Activated CD4-positive, alpha-beta T cell treated with anti-CD3 and anti-CD28 coated beads for 4 hours (primary cell): ENCODE measurements at places on chromosomes 6 and 20.

DNA sequence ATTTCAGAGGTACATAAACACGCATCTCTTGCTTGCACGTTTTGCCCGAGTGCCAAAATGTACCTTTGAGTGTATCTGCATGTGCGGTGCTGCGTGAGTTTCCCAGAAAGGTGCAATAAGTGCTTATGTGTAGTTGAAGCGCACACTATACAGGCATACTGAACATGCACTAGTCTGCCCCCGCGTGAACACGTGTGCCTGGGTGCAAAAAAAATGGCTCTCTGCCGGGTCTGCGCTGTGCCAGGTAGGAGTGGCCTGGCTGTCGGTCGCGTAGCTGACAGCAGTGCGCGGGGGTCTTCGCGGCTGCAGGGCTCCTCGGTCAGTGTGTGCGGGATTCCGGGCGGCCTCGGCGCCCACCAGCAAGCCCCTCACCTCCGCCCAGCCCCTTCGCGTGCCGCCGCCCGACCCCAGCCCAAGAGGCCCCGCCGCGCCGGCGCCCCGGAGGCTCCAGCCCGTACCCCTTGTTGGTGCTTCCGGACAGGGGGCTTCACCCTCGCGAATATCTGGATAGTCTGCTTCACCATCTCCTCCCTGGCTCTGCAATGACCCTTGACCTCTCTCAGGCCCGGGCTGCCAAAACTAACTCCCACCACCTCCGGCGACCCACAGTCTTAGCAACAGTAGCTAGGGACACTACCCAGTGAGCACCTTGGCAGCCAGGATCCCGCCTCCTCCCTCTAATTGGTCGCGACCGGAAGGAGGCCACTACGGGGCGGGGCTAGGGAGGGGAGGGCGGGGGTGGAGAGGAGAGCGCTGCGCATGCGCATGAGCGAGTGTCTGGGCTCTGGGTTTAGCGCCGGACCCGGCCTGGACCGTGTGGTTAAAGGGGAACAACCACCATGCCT, at the start of gene KIF6:
TSS of gene KIF6 (minus strand) at position 622 of the 845 bp plus-strand sequence. CDS start at position 524, 98 bp downstream.
- DNase-seq: peak; percentile 73

DNA sequence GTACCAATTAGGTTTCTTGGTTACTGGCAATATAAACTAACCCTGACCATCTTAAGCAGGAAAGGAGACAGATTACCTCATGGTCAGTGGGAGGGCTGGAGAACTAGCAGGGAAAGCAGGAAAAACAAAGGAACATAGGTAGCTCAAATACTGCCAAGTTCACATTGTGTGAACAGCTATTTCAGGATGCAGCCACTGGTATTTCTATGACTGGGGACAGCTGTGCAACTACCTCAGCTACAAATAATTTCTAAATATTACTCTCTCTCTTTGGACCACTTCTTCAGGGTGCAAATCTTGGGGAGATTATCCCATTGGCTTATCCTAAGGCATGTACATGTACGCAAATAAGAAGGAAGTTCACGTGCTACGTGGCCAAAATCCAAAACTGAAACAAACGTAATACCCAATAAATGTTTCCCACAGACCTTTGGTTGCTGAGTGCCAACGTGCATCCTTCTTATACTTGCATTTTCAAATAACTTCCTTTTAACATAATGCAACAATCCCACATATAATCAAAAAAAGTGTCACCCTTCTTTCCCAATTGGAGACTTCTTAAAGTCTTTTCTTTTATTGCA, 180.9 kb downstream of the PHF3 start:
- DNase-seq: no peak

- DNase-seq: no peak
These were observed 168.2 kb upstream of the RIN2 start for GRCh38 chr20:19589787-19590362.

- no peak for DNase-seq
These were observed 1.6 kb upstream of the HS3ST5 start for GRCh38 chr6:114344246-114344970.

DNA sequence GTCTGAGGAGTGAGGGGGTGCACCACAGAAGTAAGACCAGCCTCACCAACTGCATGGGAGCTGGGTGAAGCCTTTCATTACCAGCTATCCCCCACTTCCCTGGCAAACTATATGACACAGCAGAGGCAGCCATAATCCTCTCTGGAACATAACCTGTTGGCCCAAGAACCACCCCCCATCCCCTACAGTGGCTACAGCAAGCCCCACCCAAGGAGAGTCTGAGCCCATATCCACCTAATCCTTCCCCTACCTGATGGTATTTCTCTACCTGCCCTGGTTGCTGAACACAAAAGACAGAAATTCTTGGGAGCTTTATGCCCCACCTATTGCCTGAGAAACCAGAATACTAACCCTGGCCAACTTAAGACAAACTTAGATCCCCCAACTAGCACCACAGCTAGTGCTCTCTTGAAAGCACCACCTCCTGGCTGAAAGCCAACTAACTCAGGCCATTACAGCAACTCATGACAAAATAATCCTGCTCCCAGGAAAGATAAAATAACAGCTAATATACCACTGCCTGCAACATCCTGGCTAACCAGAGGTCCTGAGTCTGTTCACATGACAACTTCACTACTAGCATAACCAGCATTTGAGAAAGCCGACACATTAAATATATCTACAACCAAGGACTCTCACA, 11.2 kb downstream of the RNGTT start:
- no peak for DNase-seq

DNA sequence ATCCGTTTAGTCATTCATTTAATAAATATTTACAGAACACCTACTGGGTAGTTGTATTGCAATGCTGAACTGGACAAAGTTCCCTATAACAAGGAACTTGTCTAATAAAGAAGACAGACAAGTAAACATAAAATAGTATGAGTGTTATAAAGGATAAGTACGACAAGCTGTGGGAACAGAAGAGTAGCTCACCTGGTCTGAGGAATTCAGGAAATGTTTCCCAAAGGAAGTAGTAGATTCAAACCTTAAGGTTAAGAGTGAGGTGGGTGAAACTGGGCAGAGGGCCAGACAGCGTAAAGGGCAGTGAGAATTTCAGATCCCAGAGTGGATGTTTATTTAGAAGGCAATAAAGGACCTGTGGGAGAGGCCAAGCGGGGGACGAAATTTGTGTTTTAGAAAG, 72.3 kb upstream of the CD2AP start:
- DNase-seq: no peak

DNA sequence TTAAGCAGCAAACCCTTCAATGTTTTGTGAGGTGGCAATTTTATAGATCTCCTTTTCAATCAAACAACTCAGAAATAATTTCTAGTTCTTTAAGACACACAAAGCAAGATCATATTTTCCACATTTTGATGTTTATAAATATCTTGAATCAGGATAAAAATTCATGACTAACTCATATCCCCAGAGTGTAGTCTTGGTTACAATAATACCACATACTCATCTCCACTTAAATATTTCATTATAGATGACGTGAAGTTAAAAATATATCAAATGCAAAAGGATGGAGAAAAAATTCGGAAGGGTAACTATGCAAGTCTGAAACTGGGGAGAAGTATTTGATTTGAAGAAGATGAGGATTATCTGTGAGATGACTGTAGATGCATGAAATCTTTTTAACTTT, 59.8 kb upstream of the HIVEP1 start:
- no peak for DNase-seq

DNA sequence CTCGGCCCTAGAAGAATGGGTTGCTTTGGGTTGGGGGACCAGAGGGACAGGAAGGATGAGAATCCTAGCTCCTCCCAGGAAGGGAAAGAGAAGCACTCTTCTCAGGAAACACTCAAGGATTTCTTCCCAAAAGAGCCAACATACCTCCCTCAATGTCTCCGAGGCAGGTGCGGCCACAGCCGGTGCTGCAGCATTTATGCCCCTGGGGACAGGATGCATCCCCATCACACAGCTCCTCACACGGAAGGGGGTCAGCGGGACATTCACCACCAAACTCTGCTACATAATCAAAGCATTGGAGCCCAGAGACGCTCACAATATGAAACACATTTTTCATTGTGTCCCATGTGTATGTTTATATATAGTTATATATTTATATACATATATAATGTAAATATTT, 14.8 kb downstream of the WFDC3 start:
- no peak for DNase-seq

DNA sequence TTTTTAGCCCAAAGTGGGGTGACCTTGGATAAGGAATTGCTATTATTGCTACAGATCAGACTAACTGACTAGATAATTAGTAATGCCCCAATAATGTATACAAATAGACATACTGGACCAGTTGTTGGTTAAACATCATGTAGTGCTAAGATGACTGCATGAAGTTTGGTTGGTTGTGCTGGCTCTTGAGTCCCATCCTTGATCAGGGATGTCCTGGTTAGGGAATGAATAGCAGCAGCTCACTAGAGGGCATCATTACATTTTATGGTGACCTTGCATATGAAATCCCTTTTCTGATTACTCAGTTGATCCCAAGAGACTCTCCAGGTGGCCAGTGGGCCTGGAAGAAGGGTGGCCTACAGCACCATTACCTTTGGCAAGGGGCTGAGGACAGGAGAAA, 10.9 kb downstream of the TPBG start:
- no peak for DNase-seq

DNA sequence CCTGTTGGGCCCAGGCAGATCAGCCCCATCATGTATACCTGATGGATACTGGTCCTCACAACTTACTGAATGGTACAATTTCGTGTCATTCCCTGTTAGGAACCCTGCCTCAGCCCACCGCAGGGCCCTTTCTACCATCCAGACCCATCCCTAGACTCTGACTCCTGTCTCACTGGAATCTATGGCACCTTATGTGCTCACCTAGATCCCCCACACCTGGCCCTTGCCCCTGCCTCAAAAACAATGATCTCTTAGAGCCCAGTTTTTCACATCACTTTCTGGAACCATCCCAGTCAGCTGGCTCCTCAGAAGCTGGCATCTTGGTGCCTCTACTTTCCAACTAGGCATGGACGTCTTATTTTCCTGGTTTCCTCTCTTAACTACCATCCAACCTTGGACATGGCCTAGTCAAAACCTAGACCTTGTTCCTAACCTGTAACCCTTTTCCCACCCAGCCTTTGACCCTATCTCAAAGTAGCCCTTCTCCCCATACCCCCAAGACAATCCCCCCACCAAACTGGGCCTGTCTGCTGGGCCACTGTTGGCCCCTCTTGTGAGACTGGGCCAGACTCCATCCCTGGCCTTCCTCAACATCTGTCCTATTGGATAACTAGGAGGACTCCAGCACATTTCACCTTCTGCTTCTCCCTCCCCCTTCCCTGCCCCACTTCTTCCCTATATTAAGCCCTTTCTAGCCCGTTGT, 981 bp downstream of the HM13 start:
- DNase-seq: no peak

GRCh38 chr6:90714319-90714718, 127.4 kb upstream of the MAP3K7 start:
- DNase-seq: no peak

DNA sequence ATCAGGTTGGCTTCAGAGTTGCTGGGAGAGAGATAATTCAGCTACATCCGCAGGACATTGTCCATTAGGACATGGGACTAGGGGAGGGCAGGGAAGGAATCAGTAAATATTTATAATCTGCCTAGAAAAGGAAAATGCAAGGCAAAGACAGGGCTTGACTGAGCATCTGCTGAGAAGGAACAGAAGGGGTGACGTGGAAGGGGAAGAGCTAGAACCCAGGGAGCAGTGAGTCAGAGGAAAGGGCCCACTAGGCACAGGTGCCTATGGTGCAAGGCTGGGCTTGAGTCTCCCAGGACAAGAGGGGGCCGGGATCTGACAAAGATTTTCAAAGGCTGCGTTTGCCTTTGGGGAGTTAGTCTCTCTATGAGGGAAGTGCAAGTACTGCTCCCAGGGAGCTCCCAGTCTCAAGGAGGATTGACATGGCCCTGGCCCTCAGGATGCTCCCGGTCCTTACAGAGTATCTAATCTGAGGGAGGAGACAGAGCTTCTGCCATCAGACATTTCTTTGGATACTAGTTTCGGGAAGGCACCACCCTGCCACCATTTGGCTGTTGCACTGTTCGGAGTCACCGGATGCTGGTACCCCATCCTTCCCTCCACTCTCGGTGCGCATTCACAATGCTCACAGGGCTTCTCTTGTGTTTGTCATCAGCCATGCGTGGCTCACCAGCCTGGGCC, 21.9 kb downstream of the VEGFA start:
- no peak for DNase-seq

DNA sequence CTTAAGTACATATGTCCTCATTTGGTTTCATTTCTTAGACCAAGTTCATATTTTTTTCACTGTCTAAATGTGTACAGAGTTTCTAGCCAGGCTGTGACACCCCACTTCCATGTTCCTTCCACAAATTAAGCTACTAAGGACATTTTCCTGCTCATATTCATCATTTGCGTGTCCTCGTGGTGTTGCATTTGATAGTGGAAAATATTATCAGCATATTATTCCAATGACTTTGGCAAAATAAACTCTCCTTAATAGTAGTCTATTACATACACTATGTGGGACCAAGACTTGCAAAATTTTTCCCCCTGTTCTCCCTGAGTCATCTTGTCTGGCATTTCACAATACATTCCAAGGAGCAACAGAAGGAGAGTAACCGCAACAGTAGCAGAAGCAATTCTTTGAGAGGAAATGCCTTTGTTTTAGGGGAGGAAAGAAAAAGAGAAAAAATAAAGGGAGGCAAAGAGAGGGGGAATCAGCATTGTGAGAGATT, 599.2 kb downstream of the COL12A1 start:
- no peak for DNase-seq

DNA sequence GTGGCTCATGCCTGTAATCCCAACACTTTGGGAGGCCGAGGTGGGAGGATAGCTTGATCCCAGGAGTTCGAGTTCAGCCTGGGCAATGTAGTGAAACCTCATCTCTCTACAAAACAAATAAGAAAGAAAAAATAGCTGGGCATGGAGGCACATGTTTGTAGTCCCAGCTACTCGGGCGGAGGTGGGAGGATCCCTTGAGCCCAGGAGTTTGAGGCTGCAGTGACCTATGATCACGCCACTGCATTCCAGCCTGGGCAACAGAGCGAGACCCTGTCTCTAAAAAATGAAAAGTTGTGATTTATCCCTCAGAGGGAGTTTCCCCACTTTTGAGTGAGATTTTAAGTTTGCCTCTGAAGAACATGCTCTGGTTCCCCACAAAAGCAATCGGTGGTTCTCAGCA, 17.4 kb upstream of the BMP7 start:
- no peak for DNase-seq

- no peak for DNase-seq
These were observed 259.0 kb downstream of the FOXC1 start for GRCh38 chr6:1868561-1869261.

DNA sequence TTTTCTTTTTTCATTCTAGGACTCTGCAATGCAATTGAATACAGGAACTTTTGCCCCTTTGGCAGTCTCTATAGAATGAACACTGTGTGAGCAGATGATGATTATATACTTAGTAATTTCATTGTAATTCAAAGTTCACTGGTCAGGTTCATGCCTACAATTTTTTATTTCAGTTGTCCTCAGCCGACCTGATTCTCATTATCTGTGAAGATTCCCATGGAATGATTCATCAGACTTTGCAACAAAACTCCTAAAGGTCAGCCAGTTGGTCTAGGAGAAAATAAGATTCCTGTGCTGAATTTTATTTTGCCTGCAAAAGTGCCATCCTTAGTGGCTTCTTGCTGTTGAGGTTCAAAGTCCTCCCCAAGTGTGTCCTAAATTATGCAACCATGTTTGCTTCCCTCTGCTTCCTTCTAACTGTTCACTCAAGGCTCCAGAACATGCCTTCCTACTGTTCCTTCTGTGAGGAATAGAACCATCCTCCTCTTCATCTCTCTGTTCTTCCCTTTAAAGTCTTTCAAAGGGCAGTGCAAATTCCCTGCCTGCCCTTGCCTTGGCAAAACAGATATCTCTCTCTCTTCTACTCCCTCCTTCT, 194.2 kb upstream of the CNR1 start:
- no peak for DNase-seq

GRCh38 chr6:33123732-33124524, 48.1 kb downstream of the HLA-DPB1 start:
- no peak for DNase-seq
